ENCODE measurements at places on chromosomes 4 and X.

DNA sequence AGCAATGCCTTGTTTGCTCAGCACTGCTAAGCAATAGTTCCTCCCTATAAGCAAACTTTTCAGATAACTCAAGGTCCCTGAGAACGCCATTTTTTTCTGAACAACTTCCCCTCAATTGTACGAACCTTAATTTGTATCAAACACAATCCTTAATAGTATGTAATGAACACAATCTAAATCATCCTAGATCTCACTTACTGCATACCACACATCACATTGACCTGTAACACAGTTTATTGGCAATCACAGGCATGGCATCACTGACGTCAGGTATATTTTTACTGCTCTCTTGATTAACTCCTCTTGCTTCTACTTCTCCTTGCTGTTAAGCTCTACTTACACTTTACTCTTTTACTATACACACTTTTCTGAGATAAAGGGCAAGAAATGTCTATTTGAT lies 67.0 kb downstream of the TAPT1 start:
- DNase-seq = no peak

DNA sequence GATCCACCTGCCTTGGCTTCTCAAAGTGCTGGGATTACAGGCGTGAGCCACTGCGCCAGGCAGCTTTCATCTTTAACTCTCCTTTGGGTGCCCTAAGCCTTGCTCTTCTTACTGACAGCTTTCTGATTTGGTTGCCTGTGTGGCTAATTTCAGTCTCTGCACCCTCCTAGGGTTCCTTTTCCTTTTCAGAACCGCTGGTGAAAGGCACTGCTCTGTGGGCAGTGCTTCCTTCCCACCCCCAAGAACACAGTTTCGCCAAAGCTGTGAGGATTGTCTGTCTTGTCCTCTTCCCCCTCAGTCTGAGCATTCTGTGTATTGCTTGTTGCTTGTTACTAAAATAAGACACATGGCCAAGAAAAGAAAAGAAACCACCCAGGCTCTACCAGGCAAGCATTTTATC lies 101.4 kb upstream of the FRMPD3 start:
- no peak for DNase-seq

DNA sequence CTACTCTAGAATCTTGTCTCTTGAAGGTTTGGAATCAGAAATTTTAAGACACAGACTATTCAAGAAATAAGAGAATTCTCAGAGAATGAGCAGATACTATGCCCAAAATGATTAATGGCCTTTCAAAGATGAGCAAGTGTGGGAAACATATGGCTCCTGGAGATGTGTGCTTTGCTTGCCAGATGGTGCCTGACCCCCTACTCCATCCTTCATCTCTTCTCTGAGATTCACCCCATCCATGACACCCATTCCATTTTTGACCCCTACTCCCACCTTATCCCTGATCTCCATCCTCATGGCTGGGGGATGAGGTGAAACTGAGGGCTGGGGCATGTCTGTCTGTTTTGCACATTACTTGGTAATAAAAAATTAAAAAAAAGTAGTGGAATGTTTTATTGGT lies 75.5 kb downstream of the GPC3 start:
- DNase-seq = peak; percentile 10

GRCh38 chrX:101136235-101136634 lies 38.2 kb downstream of the CENPI start:
- no peak for DNase-seq

- peak; percentile 42 for DNase-seq
Observed at GRCh38 chrX:53281321-53281822, at the start of gene IQSEC2. Gene IQSEC2 (minus strand): TSS chrX:53281584.
